Activated naive CD4-positive, alpha-beta T cell treated with anti-CD3 and anti-CD28 coated beads, Interleukin-2, amount 10 ng/mL, durations not matched to agents 7 days and 5 days (primary cell): ENCODE measurements at places on chromosomes 5 and 9.
A peak's percentile ranks its signal among the peaks of the same experiment; 100 is the strongest.

DNA sequence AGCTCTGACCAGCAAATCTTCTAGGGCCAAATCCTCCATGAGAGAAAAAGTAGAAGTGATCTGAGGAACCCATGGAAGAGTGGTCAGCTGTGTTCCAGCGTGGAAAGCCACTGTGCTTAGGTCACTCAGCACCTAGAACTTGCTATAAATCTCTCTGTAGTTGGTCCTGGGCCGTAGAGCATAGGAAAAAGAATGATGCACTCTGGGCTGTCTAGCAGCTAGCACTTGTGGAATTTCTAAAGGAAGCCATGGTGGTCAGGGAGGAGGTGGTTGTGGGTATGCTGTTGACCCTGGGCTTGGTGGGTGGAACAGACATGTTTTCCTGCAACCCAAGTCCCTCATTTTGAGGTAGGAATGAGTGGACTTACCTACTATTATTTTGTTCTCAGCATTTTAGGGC lies 48.1 kb downstream of the GGTA1 start:
- DNase-seq, result no peak

DNA sequence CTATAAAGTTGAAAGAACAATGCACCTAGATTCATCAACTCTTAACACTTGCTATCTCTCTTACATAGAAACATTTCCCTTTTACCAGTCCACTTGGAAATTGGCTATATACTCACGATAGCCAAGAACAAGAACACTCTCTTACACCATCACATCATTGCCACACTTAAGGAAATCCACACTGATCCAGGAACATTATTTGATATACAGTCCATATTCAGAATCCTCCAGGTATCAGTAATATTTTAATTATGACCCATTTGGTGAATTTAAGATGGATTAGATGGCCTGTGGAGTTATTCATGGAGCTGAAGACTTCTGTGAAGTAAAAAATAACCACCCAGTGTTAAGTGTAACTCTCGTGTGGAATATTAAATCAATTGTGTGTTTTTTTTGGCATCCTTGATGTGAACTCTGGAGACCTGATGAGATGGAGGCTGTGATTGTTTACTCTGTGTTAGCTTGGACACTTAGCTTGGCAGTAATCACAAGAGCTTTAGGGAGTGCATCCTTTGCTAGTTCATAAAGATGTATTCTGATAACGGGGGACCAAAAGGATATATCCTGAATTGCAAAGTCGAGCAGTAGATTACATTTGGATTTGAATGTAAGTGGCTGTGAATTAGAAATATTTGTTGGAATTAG lies 52.0 kb upstream of the ABL1 start:
- no peak for DNase-seq

- peak; percentile 53 for DNase-seq
Observed at GRCh38 chr9:73023025-73023541, 70.2 kb upstream of the ALDH1A1 start.

GRCh38 chr9:85118990-85119755 lies 449.6 kb downstream of the NTRK2 start:
- DNase-seq, result no peak

DNA sequence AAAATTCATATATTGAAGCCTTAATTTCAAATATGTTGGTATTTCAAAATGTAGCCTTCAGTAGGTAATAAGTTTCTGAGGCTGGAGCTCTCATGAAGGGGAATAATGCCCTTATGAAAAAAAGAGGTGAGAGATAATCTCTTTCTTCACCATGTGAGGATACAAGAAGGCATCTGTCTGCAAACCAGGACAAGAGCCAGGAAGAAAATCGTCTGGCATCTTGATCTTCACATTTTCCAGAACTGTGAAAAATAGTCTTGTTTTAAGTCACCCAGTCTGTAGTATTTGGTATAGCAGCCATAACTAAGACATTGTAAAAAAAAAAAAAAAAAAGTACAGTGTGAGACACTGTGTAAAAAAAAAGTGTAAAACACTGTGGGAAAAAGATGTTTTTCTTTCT lies 768.9 kb downstream of the TAF11L14 start:
- no peak for DNase-seq
